ENCODE measurements at places on chromosomes 5 and 9. TPM values are rescaled to one million over a fixed set of nuclear protein-coding genes. Genes with fewer than 3 reads are reported as not detected.

PCDHGA3 gene
- 11.0 TPM for total RNA-seq

LCP2 gene
- total RNA-seq, result 1.3 TPM

LEAP2 gene
- total RNA-seq, result 4.7 TPM

FOXD1 gene
- total RNA-seq, result 0.31 TPM

FOXD4L4 gene
- 1.6 TPM for total RNA-seq

SPDL1 gene
- total RNA-seq, result 25.7 TPM

CCNO gene
- total RNA-seq, result not detected

TAF7 gene
- total RNA-seq, result 77.3 TPM

CORO2A gene
- 5.0 TPM for total RNA-seq

UBE2QL1 gene
- 52.3 TPM for total RNA-seq

SPINK7 gene
- not detected for total RNA-seq

RAB24 gene
- total RNA-seq, result 13.8 TPM

PHF24 gene
- total RNA-seq, result 40.1 TPM

TPRN gene
- total RNA-seq, result 7.5 TPM

CCDC192 gene
- total RNA-seq, result not detected

ERCC8 gene
- total RNA-seq, result 43.8 TPM

ADAMTS2 gene
- total RNA-seq, result 1.9 TPM

EGFLAM gene
- 1.3 TPM for total RNA-seq

ZNF879 gene
- 21.3 TPM for total RNA-seq

LOX gene
- total RNA-seq, result 7.2 TPM

CTNND2 gene
- 136 TPM for total RNA-seq

MYMK gene
- total RNA-seq, result not detected

All from parietal lobe (tissue), 2 donors.